ENCODE measurements at places on chromosomes 12 and 14.

DNA sequence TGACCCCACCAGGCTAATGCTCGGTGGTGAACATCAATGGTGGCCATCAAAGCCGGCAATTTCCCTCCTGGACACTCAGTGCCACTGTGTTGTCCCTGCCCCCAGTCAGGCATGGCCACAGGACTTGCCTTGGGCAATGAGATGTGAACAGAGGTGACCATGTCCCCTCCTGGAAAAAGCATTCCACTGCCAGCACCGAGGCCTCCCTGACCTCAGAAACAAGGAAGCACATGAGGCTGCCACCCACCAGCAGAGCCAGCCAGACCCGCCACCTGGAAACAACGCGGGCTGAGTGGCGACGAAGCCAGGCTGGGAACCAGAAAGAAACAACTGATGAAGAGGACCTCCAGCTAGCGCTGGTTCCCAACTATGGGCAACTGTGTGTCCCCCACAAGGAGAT is 31.8 kb downstream of the ITPK1 start:
- no peak for DNase-seq

DNA sequence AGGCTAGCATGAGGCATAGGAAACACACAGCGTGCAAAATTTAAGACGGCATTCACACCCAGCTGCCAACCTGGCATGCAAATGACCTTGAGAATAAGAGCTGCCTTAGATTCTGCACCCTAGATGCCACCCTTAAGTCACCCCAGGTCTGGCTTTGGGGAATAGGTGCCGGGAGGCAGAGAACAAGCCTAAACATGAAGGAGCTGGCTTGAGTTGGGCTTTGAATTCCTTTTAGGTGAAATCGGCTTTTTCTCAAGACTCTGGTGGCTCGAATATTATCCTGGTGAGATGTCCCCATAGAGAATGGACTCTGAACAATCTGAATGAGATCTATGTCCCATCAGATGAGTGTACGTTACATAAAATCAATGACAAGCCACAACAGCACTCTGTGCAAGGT is 1090.5 kb downstream of the VRK1 start:
- DNase-seq: no peak

DNA sequence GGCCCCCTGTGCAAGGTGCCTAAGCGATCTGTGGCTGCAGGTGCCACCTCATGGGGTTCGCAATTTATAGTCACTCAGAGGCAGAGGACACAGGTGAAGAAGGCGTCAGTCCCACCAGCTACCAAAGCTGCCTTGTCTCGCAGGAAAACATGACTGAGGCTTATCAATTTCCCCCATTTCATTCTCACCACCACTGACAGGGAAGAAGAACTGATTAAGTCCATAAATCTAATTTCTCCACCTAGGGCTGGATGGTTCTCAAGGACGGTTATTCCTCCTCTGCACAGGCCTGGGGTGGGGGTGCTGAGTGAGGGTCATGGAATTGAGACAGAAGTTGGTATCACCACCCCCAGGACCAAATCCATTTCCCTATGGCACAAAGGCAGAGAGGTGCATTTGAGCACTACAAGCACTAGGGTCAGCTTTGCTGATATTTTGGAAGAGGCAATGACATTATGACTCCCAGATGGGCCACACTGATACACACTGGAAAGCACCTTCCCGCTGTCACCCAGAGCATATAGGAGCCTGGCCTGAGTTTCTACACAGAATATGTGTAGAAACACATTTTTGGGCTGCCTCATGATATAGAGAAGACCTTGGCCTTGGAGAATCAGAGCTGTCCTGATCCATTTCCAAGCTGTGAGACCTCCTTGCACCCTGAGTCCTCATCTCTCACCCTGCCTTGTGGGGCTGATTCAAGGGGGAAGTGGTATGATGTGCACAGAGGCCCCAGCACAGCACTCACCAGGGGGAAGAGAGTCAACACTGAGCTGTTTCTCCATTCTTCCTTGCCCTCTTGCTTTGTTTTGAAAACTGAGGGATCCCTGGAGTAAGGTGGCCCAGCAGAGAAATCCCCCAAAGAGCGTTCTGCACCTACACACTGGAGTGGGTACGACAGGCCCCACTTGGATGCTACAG is 59.4 kb downstream of the PITPNM2 start:
- no peak for DNase-seq

DNA sequence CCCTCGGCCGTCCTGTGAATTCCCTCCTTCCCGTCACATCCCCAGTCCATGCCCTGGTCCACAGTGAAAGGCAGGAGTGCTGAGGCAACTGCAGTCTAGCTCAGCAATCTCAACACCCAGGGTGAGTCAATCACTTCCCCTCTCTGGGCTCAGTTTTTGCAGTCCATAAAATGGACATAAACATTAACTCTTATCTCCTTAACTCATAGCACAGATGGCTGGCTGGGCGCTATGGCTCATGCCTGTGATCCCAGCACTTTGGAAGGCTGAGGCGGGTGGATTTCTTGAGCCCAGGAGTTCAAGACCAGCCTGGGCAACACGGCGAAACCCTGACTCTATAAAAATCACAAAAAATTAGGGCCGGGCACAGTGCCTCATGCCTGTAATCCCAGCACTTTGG is 32.4 kb downstream of the CAMKK2 start:
- DNase-seq: no peak

GRCh38 chr12:112682586-112682985 is 109.0 kb upstream of the RPH3A start:
- DNase-seq: no peak

DNA sequence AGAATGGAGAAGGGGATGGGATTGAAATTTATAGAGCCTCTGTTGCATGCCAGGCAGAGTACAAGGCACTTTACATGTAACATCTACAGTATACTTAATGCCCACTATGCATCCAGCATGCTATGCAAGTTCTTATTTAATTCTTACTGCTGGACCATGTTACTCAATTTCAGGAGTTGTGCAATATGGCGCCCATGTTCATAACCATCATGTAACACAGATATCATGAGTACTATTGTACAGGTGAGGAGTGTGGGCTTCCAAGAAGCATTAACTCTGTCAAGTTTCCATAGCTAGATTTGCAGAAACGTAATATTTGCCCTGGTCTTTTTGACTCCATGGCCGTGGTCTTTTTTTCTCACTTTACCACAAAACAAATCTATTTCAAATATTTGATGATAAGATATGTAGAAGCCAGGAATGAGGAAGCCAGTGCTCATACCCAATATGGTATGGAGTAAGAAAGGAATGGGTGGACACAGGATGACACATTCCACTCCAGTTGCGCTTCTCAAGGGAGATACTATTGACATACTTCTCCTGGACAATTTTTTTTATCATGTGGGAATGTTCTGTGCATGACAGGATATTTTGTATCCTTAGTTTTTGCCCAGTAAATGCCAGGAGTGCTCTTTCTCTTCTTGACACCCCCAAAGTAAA is 191.8 kb downstream of the C12orf75 start:
- no peak for DNase-seq

- DNase-seq: no peak
Observed at GRCh38 chr14:64038841-64039542, 186.2 kb downstream of the SYNE2 start.

DNA sequence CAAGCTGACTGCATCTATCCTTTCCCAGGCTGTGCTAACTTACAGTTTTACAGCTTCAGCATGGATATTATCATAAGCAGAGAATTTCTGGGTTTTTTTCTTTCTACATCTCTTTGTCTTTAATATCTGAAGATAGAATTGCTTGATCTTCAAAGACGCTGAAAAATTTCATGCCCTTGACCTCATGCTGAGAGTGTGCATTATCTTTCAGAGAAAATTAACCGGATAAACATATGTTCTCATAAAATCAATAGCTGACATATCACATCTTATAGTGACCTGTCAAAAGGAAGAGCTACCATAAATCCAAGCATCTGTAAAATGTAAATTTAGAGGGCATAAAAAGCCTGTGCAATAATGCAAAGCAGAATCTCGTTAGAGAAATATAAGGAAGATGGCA is 1704.1 kb upstream of the FLRT2 start:
- DNase-seq: no peak

All from liver (tissue), 10 donors.